ENCODE measurements at places on chromosomes 1 and 21.

- DNase-seq, result no peak
Observed at GRCh38 chr1:164561007-164561406, 2.0 kb downstream of the PBX1 start.

DNA sequence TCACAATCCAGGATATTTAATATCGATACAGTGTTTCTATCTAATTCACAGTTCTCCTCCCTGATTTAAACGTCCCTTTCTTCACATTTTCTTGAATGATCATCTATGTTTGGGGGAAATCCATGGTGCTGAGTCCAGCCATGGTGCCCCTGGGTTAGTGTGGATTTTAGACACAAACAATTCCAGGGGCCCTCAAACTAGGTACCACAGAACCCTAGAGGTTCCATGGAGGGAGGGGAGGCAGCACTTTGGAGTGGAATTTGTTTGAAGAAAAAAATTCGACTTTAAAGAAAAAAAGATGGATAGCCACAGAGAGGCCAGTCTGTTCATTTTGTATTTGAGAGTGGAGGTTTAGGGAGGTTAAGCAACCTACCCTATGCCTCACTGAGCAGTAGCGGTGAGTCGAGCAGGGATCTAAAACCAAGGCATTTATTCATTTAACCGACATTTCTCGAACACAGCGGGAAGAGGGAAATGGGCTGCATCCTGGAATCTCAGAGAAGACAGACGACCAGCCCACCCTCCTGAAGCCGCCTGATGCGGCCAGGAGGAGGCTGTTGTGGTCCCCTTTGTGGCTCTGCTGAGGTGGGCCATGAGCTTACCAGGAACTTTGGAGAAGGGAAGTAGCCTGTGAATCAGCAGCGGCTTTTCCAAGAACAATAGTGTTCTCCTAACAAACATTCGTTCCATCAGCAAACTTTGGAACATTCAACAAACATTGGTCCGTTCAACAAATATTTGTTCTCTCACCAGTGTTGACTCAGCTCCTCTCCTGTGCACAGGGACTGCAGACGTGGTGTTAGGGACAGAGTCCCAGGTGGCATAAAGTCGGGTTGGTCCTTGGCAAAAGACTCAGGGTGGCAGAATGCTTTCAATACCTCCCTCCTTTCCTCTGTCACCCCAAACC, 103.5 kb upstream of the ZBTB40 start:
- no peak for DNase-seq

DNA sequence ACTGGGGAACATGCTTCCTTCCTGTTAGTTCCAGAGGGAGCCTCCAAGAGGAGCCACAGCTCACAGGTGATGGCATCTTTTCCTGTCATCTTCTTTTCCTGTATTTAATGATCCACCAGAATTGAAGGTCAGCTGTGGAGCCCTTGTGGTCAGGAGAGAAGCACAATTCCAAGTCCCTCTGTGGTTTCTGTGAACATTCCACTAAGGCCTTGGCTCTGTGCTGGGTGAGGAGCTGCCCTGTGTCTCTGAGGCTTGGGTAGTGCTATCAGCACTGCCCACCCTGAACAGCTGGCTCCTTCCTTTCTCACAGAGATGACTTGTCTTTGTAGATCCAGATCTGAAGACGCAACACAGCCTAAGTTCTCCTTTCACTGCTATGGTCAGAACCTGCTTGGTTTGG, 141.9 kb upstream of the MAP1LC3C start:
- no peak for DNase-seq

DNA sequence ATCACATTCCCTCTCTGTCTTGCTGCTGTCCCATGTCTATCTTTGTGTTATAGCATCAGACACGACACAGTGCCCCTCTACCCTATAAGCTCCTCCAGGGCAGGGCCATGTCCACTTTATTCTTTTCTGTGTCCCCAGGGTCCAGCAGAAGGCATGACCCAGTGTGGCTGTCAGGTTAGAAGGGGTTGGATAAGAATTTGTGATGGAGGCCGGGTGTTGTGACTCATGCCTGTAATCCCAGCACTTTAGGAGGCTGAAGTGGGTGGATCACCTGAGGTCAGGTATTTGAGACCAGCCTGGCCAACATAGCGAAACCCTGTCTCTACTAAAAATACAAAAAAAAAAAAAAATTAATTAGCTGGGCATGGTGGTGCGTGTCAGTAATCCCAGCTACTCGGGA, 26.3 kb upstream of the RNF19B start:
- no peak for DNase-seq

GRCh38 chr1:156054500-156055280, at the start of gene LAMTOR2:
Gene LAMTOR2, plus strand, starts transcription at chr1:156054782. Its CDS starts 108 bp downstream, at chr1:156054890.
- peak; percentile 94 for DNase-seq

GRCh38 chr1:215064327-215064726, 18.2 kb upstream of the KCNK2 start:
- no peak for DNase-seq

GRCh38 chr1:87615901-87616300, 287.2 kb downstream of the LMO4 start:
- DNase-seq, result no peak

DNA sequence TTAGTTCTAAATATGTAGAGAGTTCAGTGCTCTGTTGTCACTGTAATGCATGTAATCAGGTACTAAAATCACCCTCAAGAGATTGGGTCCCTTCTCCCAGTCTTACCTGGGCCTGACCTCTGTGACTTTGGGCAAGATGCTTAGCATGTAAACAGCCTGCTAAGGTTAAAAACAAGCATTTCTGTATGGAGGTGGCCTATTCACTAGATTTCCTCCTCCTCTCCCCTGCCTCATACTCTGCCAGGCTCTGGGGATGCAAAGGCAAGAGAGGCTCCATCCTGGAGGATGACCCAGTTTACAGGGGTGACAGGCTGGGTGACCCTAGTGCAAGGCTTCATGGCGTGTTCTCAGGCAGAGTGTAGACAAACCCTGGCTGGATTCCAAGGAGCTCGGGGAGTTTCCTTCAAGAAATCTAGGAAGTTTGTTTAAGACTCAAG, 28.8 kb downstream of the VANGL2 start:
- DNase-seq, result no peak

DNA sequence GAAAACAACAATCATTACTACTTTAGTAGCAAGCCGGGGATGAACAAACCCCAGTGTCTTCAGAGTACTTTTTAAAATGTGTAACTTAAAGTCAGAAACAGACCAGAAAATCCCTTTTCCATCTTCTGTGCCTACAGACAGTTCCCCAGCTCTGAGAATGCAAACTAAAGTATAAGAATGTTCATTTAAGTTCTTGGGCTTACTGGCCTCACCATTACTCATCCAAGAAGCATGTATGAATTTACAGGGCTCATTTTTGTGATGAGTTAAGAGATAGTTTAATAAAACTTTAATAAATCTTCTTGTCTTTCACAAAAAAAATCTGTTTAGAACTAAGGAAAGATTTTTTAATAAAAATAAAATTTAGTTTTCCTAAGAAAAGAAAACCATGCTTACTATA, 4.6 kb downstream of the LPGAT1 start:
- no peak for DNase-seq

DNA sequence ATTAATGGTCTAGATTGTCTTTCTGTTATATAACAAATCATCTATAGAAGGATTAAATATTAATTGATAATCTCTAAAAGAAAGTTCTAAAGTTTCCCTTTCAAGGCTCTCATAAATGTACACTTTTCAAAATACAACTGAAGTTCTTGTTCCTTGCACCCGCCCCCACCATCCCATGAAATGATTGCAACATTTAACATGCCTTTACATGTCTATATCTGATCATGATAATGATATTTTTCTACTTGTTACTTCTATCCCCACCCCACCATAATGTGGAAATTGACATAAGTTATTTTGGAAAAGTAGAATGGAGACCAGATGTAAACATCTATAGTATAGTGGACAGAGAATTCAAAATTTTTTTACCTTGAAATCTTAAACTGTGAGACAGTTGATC, 186.6 kb downstream of the NTNG1 start:
- no peak for DNase-seq

Data from stimulated activated CD4-positive, alpha-beta T cell treated with anti-CD3 and anti-CD28 coated beads, Interleukin-2, amount 100 ng/mL, for 48 hours (primary cell).